CD4-positive, alpha-beta T cell treated with Interleukin-17A for 4 hours (primary cell): ENCODE measurements at places on chromosomes 3 and 15.
A peak's percentile ranks its signal among the peaks of the same experiment; 100 is the strongest.

DNA sequence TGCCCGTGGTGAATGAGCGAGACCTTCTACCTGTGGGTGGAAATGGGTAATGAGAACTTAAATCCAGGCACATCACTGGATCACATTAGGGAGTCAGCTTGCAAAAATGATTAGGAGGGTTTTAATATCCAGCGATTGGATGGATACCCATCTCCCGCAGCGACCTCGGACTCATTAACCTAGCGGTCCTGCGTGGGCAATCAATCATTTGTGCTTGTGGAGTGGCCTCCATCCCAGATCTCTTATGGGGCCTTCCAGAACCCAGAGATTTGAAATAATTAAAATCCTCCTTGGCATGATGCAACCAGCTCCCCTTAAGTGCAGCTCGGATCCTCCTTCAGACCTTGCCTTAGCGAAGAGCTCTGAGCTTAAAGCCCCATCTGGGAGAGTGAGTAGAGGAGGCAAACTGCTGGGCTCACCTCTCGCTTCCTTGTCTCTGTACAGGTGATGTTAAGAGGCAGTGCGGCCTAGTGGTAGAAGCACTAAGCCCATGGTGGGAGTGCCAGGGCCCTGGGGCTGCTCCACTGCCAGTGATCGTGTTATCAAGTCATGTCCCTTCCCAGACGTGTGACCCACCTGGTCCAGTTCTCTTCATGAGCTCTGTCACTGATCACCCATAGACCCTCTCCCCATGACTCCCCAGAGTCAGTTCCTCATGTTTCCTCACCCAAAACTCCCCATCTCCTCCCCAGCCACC is 285.2 kb upstream of the TLE3 start:
- no peak for DNase-seq

DNA sequence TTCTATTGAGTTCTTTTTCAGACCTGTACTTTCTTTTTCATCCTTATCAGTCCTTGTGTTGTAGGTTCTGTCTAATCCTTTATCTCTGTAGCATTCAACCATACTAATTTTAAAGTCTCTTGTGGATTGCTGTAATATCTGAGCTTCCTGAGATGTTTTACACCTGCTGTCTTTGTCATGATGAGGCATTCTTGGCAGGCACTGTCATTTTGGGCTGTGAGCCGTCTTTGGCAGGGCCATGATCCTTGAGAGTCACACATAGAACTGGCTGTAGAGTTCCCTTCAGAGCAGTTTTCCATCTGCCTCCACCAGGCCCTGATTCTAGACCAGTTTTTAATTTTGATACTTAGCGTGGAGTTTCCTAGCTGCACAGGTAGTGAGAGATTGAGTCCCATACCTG is 6.7 kb downstream of the EFCC1 start:
- DNase-seq = no peak

GRCh38 chr3:129046037-129046731 is 14.4 kb upstream of the GP9 start:
- peak; percentile 14 for DNase-seq

DNA sequence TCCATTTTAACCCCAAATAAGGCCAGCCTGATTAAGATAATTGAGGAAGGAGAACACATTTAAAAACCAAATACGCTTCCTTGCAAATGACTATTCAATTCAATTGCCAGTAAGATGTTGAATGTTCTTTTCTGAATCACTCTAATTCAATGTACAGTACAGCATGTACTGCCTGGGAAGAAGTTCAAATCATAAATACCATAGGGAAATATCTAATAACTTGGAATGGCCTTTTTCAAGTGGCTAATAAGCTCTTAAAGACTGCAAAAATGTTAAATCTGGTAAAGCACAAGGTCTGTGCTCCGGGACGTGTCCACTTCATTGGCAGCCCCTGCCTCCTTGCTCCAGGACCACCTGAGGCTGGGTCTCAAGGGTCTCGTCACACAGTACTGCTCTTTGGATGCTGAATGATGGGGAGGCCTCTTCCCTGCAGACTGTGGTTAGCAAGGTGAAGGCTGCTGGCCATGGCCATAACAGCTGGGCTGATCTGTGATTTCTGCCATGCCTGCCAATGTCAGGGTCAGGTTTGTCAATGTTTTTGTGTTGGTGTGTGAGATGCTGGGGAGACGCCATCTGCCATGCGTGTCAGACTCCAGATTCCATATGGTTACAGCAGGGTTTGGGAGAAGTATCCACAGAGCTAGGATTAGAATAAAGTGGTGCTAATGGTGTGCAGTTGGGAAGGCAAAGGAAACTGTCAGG is 300.5 kb downstream of the ADAMTS17 start:
- DNase-seq = no peak

DNA sequence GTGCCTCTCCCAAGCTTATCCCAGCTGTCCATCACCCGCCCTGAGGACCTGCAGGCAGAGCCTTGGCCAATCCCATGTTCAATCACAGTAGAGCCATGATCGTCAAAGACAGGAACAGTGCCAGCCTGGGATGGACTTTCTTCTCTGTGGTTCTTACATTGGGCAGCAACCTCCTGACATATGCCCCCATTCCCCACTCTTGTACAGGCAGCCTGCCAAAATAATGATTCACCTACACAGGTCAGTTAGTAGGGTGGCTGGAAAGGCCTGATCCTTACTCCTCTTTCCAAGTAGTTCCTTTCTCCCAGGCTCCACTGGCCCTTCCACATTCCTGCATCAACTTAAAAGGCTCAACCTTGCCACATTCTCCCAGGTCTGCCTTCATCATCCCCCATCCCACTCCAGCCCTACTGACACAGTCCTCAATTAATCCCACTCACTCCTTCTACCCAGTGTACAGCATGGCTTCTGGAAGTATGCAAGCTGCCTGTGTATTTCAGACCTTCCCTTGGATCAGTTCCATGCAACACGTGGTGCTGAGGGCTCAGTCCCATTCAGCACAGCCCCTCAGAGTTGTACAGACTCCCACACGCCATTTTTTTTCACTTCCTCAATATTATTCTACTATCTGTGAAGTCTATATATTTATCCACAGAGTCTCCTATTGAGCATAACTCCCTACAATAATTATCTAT is 189.8 kb downstream of the NTRK3 start:
- DNase-seq = no peak

DNA sequence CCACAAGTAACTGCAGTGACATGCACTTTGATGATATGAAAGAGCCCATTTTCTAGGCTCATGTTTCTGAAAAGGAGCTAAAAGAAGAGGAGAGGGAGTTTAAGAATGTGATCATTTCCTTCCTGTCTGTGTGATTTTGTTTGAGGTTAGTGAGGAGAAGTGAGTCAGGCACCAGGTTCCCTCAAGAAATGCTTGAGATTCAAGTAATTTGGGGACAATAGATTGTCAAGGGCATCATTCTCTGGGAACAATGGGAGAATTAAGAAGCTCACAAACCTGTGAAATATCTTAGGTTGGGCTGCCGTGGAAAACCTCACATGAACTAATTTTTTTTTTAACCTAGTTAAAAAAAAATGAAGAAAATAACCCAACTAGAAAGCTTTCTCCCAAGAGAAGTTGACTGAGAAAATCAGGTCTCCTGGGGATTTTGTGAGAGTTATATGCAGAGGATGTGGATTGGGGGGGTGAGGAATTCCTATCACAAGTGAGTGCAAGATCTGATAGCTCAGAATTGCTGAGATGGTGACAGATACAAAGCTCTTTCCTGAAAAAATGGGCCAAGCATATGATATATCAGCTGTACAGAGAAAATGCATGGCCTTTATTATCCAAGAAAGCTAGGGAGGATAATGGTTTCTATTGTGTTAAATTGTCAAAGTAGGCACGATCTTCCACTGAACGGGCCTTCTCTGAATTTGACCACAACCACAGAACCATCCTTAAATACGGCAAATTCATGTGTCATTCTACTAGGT is 203.3 kb downstream of the FEZF2 start:
- DNase-seq = no peak

DNA sequence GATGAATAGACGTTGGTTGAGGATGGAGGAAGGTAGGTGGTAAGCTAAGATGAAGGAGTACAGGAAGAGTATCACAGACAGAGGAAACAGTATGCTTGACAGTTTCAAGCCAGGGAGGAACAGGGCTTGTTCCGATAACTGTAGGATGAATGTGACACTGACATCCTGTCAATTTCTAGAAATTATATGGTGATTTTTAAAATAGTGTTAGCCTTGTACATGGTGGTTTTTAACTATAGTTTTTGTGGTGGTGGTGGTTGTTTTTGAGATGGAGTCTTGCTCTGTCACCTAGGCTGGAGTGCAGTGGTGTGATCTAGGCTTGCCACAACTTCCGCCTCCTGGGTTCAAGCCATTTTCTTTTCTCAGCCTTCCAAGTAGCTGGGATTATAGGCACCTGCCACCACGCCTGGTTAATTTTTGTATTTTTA is 92.8 kb downstream of the FNDC3B start:
- no peak for DNase-seq

DNA sequence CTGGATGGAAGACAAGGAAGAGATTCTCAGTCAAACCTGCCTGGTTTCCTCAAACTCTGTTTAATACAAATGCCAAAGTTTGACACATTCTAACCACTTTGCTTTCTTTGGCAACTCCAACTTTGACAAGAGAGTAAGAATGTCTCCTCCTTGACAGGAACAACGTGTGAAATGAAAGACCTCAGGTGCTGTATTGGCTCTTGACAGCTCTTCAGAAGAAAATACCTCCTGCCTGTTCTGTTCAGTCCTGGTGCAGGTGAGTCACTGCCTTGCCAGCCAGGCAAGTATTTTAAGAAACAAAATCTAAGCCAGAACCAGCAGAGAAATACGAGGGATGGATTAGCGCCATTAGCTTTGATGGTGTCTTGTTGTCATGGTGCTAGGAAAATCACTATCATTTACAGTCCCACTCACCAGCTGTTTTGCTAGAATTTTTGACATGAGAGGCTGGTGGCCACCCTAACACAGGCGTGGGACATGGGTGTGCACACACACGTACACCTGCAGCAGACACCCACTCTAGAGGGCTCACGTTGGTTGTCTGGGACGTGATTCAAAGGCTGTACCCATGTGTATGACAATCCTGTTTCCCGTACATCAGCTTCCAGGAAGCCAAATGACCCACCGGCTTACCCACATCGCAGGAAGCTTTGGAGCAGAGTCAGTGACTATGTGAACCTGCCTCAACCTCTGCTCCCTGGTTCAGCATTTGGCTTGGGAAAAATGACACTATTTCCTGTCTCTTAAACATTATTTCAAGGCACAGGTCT is 60.4 kb downstream of the CCNL1 start:
- no peak for DNase-seq

GRCh38 chr3:68988740-68989139 is 24.7 kb downstream of the EOGT start:
- no peak for DNase-seq

- DNase-seq = no peak
Observed at GRCh38 chr3:54443561-54444161, 321.3 kb downstream of the CACNA2D3 start.

- DNase-seq = no peak
Observed at GRCh38 chr3:115857518-115858136, 234.3 kb downstream of the GAP43 start.

DNA sequence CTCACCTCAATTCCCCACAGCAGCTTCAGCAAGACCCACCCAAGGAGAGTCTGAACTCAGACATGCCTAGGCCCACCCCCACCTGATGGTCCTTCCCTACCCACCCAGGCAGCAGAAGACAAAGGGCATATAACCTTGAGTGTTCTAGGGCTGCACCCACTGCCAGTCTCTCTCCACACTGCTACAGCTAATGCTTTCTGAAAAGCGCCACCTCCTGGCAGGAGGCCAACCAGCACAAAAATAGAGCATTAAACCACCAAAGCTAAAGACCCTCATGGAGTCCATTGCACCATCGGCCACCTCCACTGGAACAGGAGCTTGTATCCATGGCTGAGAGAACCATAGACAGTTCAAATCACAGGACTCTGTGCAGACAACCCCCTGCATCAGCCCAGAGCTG is 11.3 kb upstream of the RPL39L start:
- peak; percentile 76 for DNase-seq

- DNase-seq = no peak
Observed at GRCh38 chr3:146834917-146835316, 229.8 kb upstream of the PLSCR5 start.

DNA sequence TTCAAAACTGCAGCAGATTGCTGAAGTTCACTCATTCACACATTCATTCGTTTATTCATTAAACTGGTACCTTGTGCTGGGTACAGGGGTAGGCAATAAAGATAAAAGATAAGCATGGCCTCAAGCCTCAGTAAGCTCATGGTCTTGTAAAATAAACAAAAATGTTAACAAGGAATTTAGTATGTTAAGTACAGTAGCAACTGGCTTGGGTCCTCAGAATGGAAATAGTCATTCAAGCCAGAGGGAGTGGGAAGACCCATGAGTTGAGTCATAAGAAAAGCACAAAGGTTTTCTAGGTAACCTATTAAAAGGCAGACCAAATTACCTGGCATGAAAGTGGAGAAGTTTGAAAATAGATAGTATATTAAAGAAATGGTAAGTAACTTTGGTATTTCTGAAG is 163.3 kb downstream of the CDIN1 start:
- no peak for DNase-seq

- DNase-seq = no peak
Observed at GRCh38 chr3:28860307-28860706, 420.6 kb upstream of the RBMS3 start.
